AG10803 (cell line): ENCODE measurements at places on chromosomes 3 and 15.

DNA sequence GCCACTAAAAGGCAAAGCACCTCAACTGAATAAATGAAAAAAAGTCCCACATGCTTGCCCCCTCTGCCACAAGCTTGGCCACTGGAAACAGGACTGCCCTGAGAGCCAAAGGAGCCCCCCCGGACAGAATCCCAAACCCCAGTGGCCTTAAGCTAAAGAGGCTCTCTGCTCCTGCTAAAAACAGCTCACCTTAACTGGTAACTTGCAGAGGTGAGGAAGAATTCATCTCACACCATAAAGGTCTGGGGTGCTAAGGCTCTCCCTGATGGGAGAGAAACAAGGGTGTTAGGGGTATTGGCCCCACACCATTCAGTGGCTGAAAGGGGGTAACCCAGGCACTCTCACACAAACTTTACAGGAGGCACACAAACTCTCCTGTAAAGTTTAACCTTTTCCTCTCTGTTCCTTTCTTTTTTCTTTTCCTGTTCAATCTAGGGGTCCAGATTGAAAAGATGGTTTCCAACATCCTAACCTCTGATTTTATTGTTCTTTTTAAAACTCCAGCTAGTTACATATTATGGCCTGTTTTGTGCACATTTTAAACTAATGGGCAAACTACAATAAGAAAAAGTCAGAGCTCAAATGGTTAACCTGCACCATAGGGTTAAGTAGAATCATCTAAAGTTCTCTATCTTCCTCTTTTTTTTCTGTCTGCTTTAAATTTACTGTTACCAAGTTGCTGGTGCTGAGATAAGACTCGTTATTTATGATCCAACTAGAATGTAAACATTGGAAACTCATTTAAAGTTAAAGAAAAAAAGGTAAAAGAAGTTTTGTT lies 19.9 kb downstream of the TRANK1 start:
- DNase-seq: no peak

DNA sequence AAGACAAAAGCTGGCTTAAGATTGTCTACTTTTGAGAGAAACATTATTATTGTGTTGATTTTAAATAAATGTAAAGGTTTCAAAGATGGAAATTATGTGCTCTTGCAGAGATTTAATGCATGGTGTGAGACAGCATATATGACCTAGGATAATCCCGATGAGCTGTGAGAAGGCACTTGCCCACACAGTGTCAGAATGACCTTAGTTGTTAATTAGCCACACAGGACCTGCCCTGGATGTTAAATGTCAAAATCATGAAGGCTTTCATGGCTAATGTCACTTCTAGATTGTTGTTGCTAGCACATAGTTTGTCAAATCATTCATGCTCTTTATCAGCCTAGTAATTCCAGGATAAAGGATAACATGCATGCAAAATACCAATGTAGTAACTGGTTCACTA lies 135.3 kb upstream of the GAP43 start:
- no peak for DNase-seq

GRCh38 chr3:191120447-191121298 lies 78.4 kb upstream of the OSTN start:
- DNase-seq: no peak

DNA sequence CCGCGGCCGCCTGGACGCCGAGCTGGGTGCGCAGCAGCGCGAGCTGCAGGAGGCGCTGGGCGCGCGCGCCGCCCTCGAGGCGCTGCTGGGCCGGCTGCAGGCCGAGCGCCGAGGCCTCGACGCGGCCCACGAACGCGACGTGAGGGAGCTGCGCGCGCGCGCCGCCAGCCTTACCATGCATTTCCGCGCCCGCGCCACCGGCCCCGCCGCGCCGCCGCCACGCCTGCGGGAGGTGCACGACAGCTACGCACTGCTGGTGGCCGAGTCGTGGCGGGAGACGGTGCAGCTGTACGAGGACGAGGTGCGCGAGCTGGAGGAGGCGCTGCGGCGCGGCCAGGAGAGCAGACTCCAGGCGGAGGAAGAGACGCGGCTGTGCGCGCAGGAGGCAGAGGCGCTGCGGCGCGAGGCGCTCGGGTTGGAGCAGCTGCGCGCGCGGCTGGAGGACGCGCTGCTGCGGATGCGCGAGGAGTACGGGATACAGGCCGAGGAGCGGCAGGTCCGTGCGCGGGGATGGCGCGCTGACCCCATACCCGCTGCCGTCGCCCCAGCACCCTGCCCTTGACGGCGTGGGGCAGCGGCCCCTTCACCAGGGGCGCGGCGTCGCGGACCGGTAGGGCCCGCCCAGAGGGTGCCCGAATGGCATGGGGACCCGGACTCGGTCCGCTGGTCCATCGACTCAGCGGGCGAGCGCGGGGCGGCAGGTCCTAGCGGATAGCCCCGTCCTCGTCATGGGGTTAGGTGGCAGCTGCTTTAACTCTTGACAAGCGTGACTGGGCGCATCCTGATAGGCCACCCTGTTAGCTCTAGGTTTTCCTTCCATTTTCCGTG lies 848 bp downstream of the SYNM start:
- peak; percentile 66 for DNase-seq

DNA sequence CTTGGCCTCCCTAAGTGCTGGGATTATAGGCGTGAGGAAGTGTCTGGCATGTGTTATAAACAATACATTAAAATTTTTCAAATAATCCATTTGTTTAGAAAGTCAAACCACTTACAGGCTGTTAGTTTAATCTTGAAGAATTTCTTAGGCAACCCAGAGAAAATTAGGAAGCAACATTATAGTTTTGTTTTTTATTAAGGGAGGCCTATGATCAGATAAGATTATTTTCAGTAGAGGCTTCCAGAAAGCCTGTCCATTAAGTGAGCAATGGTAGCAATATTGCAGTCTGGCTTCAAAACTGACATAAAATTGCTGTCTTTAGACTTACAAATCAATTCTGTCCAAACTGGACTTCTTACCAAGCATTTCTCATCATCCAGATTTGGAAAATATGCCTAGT lies 49.6 kb downstream of the CD47 start:
- no peak for DNase-seq

DNA sequence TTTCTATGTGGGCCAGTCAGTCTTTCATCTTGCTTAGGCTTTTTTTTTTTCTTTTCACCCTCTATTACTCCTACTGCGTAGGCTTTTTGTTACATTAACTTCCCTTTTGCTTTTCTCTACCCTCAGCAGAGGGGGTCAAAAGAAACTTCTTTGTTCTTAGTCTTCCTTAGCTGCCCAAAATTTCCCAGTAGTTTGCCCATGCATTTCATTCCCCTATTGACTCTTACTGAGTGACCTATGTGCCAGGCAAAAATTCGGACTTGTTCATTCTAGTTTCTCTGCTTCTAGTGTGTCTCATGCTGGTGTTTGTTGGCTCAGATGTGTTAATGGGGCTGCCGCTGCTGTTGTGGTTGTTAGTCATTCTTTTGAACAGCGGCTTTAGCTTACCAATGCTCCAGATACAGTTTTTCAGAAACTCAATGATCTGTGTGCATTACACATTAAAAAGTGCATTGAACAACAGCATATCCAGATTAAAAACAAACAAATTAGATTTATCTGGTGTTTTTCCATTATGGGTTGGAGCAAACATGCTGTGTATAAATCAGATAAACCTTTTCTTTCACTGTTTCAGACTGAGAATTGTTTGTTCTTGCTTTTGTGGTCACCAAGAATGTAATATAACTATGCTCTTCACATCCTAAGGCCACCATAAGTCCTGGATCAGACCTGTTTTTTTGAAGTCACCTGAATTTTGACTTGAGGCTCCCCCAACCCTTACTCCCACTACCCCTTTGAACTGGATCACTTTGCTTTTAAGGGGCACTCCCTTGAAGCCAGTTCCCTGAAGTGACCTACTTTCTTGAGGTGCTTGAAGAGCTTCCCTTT lies 43.1 kb downstream of the PDE8A start:
- DNase-seq: peak; percentile 72

DNA sequence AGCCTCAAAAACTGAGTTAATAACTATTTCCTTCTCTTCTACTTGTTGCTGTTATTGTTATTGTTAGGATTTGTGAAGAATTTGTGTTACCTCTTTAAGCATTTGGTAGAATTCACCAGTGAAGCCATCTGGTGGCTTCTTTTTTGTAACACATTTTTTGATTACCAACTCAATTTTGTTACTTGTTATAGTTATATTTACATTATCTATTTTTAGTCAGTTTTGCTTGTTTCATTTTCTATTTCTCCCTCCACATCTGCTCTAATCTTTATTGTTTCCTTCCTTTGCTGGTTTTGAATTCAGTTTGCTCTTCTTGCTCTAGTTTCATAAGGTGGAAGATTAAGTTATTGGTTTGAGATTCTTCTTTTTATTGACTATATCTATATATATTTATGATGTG lies 3.7 kb upstream of the SLC9C1 start:
- DNase-seq: no peak

- DNase-seq: no peak
Observed at GRCh38 chr3:57942388-57942787, 65.8 kb upstream of the FLNB start.

DNA sequence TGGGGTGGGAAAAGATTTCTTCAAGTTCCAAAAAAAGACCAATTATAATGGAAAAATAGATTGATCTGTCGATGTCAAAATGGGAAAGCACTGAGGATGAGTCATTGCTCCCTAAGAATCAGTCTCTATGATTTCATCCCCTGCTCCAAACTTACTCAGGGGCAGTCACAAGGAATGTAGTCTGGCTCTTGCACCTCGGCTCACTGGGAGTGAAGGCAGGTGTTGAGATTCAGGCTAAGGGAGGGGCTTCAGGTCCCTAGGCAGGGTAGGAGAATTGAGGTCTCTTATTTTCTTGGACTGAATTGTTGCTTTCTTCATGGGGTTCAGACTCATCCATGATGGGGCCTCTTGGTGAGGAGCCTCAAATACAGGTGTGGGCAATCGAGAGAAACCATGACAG lies 14.2 kb downstream of the ESYT3 start:
- DNase-seq: no peak

DNA sequence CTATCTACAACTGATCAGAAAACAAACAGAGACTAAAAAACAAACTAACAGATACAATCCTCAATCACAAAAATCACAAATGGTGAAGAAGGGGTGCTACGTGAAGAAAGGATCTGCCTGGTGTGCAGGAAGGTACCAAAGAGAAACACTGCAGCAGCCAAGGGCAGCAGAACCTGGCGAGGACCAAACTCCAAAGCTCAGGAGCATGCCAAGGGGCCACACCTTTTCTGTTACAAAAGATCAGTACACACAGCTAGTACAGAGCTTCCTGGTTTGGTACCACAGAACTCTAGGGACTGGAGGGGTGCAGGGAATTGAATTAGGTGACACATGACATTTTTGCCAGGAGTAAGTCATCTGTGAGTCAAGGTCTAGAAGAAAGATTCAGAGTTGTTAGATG lies 107.4 kb upstream of the GRM7 start:
- DNase-seq: no peak

DNA sequence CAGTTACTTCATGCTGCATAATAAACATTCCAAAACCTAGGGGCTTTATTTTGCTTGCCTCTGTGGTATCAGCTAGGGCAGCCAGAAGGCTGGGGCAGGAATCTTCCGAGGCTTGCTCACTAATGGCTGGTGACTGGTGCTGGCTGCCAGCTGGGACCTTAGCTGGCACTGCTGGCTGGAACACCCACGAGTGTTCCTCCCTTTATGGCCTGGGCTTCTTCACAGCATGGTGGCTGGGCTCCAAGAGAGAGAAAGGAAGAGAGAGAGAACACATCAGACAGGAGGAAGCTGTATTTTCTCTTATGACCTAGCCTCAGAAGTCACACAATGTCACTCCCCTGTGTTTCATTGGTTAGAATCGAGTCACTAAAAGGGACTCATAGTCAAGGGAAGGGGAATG lies 23.9 kb upstream of the CDCP1 start:
- DNase-seq: peak; percentile 36

DNA sequence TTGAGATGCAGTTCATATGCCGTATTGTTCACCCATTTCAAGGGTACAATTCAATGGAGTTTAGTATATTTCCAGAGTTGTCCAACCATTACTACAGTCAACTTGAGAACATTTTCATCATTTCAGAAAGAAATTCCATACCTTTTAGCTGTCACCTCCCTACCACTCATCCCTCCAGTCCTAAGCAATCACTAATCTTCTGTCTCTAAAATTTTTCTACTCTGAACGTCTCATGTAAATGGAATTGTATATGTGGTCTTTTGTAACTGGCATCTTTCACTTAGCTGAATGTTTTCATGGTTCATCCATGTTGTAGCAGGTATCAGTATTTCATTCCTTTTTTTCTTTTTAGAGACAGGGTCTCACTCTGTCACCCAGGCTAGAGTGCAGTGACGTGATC lies 51.1 kb downstream of the CMTM7 start:
- DNase-seq: peak; percentile 23

GRCh38 chr3:23760871-23761373 lies 44.8 kb upstream of the UBE2E1 start:
- DNase-seq: no peak

DNA sequence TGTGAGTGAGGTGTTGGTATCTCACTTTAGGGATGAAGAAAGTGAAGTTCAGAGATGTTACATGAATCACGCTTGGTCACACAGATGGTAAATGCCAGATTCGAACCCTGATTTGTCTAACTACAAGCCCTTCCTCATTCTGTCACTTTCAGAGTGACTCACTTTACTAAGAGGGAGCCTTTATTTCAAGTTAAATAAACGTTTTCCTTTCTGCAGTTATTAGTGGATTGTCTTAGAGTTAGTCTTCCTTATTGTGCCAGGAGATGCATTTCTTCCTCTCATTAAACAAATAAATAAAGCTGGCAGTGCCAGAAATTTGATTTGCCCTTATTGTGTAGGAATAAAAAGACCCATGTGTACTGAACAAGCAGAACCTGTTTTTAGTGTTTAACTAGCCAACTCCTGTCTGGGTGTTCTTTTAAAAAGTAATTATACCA lies 162.5 kb downstream of the AKAP13 start:
- no peak for DNase-seq
